AG04449 (cell line): ENCODE measurements at places on chromosomes 13 and 19.

GRCh38 chr13:42102961-42103865, 54.8 kb downstream of the DGKH start:
- DNase-seq, result no peak

DNA sequence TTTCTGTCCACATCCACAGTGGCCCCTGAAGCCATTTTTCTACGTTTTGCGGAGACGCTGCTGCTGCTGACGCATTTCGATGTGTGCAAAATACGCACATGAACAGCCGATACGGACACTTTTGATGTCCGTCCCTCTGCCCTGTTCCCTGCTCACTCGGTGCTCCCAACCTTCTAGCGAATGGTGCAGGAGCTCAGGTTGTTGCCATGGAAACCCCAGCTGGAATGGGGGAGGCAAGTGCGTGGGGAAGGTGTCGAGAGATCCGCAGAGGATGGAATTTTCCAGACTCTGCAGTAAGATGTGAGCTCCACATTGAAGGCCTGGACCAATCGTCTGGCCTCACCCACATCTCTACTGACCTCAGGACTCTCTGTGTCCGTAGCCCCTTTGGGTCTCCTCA, 109.2 kb upstream of the USP29 start:
- DNase-seq, result no peak

DNA sequence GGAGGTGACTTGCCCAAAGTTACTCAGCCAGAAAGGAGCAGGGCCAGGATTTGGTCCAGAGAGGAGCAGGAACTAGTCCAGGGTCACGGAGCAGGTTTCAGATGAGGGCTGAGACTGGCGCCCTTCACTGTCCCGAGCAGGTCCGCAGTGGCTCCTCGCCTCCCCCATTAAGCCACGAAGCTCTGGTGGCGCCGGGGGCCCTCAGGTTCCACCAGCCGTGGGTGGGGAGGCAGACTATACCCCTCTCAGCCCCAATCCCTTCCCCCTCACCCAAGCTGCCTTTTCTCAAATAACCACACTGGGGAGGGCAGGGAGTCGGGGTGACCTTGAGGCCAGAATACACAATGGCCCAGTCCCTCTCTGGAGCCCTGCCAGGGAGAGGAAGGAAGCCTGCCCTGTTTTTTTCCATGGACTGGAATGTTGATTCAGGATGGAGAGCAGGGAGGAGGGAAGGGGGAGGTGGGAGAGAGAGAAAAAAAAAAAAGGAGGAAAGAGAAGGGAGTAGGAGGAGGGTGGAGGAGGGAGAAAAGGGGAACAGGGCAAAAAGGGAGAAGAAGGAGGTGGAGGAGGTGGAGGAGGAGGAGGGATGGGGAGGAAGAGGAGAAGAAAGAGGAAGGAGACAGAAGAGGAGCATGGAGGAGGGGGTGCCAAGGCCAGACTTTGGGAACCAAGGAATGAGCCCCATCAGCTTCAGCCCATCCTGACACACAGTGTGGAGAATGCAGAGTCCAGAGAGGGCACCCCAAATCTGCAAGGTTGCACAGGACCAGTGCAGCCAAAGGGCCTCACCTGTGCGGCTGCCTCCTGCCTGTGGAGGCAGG, 19.7 kb downstream of the CEACAM16 start:
- DNase-seq, result no peak

GRCh38 chr19:13011653-13012389, 16.5 kb downstream of the NFIX start:
- DNase-seq, result no peak

DNA sequence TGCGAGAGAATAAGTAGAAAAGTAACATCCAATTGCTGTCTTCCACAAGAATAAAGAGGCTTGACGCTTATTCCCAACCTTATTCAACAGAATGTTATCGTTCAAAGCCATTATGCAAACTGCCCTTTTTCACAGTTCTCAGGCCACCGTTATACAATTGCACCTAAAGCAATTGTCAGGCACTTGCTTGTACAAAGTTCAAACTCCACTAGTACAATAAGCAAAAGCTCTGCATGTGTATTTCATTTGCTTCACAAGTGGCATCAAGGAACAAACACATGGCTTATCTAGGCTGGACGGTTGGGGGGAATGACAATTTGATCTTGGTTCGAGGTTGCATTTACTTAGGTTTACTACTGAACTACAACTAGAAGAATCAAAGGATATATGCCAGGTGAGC, 815.6 kb downstream of the EFNB2 start:
- DNase-seq, result no peak

DNA sequence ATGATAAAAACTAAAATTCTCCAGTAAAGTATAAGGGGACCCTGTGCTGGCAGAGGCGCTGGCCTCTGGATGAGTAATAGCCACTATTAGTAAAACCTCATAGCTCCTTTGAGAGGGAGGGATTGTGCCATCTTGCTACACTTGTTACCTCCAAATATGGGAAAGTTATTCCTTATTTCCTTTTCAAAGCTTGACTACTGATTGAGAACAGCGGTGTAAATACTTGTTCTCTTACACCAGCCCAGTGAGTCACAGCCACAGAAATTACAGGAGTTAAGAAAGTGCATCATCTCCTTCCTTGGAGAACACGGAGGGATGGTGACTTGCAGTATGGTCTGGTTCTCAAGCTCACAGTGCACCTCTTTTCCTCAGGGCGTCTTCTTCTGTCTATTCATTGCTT, 379.0 kb downstream of the EFNB2 start:
- DNase-seq, result peak; percentile 98

DNA sequence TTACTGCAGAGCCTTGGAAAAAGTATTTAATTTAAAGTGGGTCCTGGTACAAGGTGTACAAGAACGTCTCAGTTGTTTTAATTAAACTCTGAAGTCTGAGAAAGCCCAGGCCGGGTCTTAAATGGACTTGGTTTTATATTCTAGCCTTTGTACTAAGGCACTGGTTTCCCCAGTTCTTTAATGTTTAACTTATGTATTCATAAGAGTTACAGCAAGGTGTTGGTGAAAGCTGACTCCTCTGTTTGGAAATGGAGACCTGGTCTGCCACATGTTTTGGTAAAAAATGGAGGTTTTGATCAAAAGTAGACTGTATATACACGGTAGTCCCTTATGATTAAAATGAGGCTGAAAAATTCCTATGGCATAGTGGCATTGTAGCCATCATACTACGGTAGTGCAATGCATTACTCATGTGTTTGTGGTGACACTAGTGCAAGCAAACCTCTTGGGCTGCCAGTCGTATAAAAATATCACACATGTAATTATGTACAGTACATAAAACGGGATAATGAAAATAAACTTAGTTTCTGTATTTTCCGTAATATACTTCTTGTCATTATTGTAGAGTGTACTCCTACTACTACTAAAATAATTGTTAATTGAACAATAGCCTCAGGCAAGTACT, 883.4 kb upstream of the SPRY2 start:
- DNase-seq, result no peak

DNA sequence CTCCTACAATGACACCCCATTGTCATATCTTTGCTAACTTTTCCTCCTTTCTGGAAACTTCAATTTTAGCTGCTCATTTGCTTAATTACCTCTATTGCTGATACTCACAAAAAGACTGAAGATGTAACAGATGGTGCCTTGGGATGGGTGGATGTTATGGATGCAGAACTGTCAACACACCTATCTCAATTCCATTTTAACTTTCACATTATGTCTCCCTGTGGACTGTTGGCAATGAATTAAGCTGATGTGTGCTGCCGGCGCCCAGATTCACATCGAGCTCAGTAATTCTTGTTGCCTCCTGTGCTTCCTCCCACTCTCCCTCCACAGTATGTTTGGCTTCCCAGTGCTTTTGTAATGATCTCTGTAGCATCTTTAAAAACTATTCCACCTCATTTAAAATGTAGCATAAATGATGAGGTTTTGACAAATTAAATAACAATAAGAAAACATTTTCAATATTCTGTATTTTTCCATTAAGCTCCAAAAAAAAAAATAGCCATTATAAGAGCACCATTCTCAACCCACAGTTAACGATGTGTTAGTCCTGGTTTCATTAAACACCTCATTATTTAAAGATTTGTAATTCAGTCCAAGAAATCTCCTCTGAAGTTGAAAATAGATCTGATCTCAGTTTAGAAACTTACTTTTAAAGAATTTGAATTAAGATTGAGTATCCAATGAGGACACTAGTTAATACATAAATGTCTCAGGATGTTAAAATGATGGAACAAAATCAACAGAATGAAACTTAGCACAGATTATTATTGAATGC, 99.9 kb upstream of the FAM216B start:
- no peak for DNase-seq

GRCh38 chr19:10006335-10006708, 4.0 kb downstream of the COL5A3 start:
- no peak for DNase-seq

DNA sequence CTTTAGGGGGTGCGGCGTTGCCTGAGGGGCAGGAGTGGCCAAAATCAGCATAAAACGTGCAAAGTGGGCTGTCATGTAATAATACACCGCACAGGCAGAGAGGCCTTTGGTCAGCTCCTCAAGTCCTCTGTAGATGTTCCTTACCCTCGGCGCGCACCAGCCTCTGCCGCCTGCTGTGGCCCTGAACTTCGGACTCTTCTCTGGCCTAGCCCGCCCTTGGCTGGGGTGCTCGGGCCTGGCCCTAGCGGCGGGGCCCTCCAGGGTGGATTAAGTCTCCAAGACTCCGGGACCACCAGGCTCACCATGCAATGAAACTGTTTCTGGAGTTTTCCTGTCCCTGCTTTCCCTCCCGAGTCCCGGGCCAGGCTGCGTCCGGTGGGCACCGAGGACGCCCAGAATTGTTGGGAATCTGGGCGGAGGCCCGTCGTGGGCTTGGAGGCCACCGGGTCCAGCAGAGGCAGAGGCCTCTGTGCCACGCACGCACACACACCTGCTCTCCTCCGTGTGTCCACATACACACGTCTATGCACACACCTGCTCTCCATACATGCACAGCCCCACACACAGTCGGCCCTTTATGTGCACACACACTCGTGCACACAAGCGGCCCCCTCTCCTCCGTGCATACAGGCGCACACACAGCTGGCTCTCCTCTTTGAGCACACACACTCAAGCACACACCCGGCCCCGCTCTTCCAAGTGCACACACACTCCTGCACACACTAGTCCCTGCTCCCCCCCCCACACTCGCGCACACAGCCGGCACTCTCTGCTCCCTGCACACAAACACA, 1.5 kb upstream of the TFDP1 start:
- DNase-seq, result no peak

DNA sequence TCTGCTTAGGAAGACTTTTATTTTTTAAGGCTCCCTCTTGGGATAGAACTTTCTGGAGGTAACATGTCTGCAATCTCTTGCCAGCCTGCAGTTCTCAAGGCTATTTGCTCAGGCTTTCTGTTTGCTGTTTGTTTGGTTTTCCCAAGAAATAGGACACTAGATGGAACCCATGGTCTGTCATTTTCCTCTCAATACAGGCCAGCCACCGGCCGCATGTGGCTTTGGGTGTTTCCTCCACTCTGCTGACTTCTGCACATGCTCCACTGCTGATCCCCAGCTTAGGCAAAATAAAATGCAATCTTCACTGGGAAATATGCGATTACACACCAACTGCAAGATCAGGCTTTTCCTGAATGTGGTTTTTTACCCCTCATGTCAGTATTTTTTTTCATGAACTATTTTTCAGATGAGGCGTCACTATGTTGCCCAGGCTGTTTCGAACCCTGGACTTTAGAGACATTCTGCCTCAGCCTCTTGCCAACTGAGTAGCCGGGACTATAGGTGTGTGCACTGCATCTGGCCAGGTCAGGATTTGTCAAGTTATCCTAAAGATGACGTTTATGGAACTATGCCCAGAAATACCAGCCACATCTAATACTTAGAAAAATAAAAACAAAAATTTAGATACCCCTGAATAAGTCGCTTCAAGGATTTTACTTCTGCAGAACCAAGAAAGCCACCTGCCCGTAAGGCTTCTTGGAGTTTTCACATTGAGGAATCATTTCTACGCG, 94.3 kb upstream of the PABPC3 start:
- DNase-seq, result no peak

DNA sequence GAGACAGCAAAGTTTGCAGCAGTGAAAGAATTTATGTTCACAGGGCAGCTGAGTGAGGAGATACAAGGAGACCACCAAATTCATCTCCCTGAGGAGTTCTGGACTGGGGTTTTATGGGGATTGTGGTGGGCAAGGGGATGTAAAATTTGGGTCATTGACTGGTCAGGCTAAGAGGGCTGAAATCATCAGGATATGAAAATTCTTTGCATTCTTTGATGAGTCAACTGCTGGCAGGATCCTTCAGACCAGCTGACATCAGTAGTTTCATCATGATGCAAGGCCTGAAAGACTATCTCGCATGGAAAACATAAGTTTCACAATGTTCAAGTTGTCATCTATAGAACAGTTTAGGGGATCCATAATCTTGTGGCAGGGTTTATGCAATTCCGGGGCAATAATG, 869.5 kb upstream of the PCDH9 start:
- DNase-seq, result no peak

- DNase-seq, result no peak
Observed at GRCh38 chr13:97904059-97904458, 49.4 kb upstream of the IPO5 start.

DNA sequence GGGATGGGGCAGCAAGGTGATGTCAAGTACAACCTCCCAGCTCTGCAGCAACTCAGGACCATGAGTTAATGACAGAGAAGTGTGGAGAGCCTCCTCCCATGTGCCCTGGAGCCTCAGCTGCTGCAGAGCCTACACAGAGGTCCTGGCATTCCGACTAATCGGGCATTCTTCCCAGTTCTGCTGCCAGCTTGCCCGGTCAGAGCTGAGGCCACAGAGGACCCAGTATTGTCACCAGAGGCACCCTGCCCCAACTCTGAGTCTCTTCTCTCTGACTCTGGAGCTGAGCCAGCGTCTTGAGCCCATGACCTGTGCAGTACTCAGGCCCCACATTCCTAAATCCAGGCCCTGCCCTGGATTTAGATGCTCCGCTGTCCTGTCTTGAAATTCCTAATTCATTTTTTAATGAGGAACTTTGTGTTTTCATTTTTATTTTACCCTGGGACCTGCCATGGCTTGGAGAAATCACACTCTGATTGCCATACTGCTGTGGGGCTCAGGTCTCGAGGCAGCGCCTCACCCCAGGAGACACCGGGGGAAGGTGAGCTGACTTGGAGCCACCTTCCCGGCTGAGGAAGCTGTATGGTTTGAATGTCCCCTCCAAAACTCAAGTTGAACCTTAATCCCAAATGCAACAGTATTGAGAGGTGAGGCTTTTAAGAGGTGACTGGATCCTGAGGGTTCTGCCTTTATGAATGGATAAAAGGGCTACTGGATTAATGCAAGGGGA, 144.9 kb upstream of the ZNF507 start:
- DNase-seq, result no peak

GRCh38 chr19:8337728-8338127, 5.3 kb downstream of the KANK3 start:
- DNase-seq, result no peak
